ENCODE measurements at places on chromosomes 13 and 19. TPM values are rescaled to one million over a fixed set of nuclear protein-coding genes. Genes with fewer than 3 reads are reported as not detected.

LRRC25 gene
- not detected for total RNA-seq

ZNF442 gene
- 0.75 TPM for total RNA-seq

DNA sequence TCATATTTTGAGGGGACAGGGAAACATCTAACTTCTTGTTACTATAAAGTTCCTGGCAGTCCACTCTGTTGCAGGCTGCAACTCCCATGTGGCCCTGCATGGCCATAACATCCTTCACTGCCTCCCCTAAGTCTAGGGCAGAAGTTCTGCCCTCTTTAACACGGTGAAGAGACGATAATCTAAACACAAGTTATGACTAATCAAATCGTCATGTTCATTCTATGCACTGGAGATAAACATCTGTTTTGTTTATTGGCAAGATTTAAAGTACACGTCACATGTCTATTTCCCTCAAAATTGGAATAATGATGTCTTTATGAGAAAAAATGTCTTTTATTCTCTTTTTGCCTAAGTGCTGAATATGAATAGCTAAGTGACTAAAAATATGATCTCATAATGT lies 1629.4 kb downstream of the PCDH9 start:
- no peak for DNase-seq

DNA sequence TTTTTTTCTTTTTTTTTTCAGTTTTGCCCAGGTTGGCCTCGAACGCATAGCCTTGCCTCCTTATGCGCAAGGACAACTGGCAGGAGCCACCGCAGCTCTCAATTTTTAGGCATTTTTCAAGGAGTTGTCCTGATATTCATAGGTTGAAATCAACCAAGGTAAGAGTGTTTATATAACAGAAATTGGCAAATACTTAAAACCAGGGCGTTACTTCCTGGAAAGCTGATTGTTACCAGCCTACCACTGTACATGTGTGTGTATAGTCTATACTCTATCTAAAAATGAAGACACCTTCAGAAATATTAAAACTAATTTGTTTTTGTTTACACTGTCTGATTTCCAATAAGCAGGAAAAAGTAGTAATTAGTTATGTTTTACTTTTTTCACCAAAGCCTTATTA lies 39.2 kb downstream of the GPC6 start:
- no peak for DNase-seq

DNA sequence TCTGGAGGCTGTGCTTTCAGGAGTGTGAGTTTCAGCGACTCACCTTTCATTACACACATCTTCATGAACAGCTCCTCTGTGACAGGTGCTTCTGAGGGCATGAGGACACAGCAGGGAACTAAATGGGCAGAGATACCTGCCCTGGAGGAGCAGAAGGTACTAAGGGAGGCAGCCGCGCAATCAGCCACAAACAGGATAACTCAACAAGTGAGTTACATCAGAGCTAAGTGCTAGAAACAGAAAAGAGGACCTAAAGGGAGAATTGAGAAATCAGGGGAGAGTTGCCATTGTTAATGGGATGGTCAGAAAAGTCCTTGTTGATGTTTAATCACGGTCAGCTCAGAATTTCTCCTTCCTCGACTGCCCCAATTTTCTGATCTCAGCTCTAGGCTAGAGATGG lies 42.5 kb downstream of the SYDE1 start:
- DNase-seq, result no peak

DNA sequence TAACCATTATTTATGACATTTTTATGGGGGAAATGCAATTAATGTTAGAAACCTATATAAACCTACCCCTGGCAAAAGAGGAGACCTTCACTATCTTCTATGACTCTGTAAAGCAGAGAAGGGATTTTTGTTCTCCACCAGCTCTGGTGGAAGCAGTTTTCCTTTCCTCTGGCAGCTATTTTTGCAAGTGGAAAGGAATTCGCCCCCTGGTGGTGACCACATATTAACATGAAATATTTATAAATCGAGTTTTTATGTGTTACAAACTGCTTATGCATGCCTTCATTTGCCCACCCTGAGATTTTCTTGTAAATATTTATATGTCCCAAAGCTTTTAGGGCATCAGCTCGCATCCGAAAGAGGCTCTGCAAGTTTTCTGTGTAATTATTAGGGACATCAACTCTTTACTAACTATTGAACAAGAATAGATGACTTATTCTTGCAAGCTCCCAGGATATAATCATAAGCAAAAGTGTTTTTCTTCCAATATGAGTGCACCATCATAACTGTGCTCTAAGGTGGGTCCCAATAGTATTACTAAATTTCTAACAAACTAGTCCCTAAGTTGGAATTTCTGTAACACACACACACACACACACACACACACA lies 62.4 kb downstream of the SERTM1 start:
- peak; percentile 29 for DNase-seq

DNA sequence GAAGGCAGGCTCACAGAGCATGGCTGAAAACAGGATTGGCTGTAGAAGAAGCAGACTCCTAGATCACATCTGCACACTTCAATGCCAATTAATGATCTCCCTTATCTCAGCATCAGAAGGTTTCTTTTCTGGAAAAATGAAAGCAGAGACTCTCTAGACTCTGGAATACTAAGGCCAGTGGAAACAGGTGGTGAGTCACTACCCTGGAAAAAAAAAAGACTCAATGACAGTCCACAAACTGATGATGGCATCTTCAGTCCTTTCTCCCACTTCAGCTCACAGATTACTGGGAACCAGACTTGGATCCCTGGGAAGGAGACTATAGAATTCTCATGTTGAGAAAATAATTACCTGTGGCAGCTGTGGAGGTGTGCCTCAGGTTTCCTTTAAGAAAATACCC lies 47.5 kb upstream of the MBNL2 start:
- no peak for DNase-seq

All from activated CD4-positive, alpha-beta memory T cell treated with anti-CD3 and anti-CD28 coated beads, Interleukin-2, amount 10 ng/mL, durations not matched to agents 7 days and 5 days (primary cell).